ENCODE measurements at places on chromosomes 2 and 18. TPM values are rescaled to one million over a fixed set of nuclear protein-coding genes. Genes with fewer than 3 reads are reported as not detected.
A peak's percentile ranks its signal among the peaks of the same experiment; 100 is the strongest.

DNA sequence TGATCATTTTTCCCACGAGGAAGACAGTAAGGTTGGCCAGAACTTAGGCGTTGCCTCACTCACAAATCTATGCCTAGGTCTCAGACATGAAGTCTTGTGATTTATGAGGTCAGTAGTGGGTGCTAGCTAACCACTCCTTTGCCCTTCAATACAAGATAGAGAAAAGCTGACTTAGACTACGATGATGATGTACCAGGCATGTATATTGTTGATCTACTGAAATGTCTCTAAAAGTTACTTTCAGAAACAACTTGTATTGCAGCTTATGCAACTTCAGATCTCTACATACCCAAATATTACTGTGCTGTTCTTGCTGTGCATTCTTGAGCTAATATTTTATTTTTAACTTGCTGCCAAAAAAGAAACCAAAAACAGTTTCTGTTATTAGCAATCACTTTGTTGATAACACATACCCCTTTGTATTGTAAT is 30.6 kb downstream of the MAPRE2 start:
- no peak for ATAC-seq

DNA sequence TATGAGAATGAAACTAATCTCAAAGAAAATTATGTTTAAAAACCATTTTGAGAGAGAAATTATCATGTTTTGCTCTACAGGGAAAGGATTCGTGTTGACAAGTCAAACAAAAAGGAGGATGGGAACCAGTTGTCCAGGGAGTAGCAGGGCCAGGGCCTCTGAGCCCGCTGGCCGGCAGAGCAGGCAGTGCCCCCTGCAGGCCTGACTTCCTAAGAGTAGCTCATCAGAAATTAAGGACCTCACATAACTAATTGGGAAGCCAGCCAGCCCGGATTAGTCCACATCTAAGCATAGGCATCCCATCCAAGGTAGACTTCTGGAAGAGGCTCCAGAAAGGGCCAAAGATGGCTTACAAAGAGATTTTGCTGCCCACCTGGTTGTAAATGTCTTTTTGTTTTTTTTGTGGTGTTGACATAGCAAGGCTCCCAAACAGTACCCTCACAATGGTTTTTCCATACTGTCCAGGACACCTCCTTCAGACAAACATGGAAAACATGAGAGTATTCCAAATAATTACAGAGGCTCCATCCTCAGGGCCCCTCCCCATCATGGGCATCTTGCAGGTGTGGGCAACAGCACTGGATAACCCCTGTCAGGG is 241.2 kb upstream of the TANK start:
- peak; percentile 63 for ATAC-seq

DNA sequence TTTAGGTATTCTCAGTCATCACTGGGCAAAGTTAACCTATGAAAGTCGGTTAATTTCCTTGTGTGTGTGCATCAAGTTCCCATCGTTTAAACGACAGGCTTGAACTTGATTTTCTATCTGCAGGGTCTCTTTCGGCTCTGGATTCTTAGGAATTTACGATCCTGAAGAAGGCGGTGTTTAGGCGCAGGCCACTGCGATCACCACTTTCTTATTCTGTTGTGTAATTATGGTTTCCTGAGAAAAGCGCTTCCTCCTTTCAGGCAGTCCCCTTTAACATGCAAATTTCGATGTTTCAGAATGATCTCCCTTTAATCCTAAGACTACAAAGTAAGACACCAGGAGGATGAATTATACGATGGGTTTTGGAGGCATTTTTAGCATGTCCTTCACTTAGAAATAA is 27.9 kb upstream of the MBP start:
- ATAC-seq: no peak

The GLI2 gene
- not detected for total RNA-seq

DNA sequence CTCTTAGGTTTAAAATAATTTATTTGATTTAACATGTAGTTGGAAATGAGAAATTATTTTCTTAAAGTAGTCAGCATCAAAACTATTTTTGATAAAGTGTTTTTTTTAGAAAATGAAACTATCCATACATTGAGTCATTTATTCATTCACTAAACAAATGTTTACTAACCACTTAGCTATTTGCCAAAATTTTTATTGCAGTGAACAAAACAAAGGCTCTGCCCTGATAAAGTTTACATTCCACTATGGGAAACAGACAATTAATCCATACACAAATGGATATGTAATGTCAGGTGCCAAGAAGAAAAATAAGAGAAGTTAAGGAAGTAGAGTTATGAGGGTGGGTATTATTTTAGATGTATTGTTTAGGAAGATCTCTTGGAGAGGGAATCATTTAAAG is 19.1 kb upstream of the CCDC178 start:
- ATAC-seq: no peak

DNA sequence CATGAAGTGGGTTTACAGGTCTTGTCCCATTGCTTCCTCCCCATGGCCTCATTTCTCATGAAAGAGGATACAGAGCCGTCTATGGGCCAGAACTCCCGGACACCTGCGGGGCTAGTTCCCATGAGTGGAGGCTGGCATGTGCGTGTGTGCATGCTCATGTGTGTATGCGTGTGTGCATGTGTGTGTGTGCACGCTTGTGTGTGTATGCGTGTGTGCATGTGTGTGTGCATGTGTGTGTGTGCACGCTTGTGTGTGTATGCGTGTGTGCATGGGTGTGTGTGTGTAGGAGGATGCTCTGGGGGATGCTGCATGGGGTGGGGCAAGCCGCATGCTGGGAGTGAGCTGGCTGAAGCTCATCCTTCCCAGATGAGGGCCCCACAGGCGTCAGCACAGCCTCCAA is 20.8 kb downstream of the INHBB start:
- no peak for ATAC-seq

All from activated T-helper 17 cell treated with anti-CD3 and anti-CD28 coated beads, Interleukin-2, amount 50 U/mL, for 72 hours (primary cell).